Bronchial epithelial cell (primary cell): ENCODE measurements at places on chromosomes 3 and 15.

GRCh38 chr3:59436164-59436958, 386.5 kb upstream of the CFAP20DC start:
- no peak for DNase-seq

DNA sequence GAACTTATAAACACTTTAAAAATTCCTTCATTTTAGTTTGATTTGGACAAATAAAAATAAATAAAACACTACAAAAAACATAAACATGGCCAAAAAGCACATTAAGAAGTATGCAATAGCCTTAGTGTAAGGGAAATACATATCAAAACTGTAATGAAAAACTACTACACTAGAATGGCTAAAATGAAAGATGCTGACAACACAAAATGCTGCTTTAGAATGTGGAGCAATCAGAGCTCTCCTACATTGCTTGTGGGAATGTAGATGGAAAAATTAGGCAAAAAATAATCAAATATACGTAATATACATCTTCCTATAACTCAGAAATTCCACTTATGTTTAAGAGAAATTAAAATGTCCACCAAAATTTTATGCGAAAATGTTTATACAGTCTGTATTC, 96.2 kb downstream of the ABI3BP start:
- DNase-seq, result no peak

- no peak for DNase-seq
Observed at GRCh38 chr3:197503652-197504051, 52.1 kb downstream of the BDH1 start.

- DNase-seq, result peak; percentile 60
Observed at GRCh38 chr3:11134794-11135193, 19.5 kb upstream of the HRH1 start.

GRCh38 chr3:177553579-177553978, 356.3 kb upstream of the TBL1XR1 start:
- DNase-seq, result no peak

GRCh38 chr15:75902129-75902557, 1.5 kb upstream of the FBXO22 start:
- no peak for DNase-seq

GRCh38 chr3:51778554-51778953, 483 bp downstream of the IQCF6 start:
- no peak for DNase-seq

DNA sequence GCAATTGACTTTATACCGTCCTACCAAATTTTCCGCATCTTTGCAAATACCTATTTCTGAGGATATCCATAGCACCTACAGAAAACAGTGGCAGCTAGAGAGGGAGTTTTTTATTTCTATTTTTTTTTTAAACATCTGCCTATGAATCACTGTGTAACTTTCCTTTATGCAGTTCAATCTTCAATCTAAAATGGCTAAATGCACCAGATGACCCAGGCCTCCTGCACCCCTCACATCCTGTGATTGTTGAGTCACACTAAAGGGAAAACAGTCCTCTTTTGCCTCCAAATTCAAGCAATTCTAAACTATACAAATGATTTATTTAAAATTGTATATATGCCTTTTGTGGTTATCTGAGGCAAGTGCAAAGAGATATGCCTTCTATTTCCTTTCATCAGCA, 20.1 kb upstream of the BCL6 start:
- DNase-seq, result peak; percentile 43

- DNase-seq, result peak; percentile 73
Observed at GRCh38 chr3:188546835-188547670, 393.1 kb downstream of the LPP start.

DNA sequence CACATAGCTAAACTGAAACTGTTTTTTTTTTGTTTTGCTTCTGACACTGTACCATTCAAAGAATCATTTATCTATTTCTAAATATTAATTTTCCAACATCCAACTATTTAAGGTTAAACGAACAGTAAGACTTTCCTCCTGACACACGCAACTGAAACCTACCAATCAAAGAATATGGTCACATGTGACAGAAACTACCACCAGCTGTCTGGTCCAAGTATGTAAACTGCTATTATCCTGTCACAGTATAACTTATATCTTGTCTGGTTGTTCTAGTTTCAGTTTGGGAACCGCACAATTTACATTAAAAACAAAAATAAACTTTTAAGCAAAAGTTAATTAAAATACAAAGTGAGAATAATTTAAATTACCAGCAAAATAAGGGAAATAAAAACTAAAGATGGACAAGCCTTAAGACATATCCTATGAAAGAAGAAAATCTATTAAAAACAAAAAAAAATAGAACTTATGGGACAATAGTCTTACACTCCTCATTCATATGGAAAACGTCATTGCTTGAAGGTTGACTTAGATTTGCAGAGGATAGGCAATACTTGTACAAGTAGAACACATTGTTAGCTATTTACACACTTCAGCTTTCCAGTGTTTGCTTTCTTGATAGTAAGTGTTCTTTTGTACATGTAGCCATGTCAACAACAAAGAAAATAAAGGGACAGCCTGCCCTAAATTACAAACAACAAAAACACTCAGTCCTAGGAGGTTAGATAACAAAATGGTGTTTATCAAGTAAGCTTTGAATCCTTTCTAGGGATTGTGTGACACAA, 26.8 kb upstream of the CHRM5 start:
- DNase-seq, result no peak

- DNase-seq, result peak; percentile 85
Observed at GRCh38 chr15:63250312-63250965, 27.0 kb upstream of the APH1B start.

- no peak for DNase-seq
Observed at GRCh38 chr15:98043160-98044014, 82.9 kb downstream of the ARRDC4 start.

- no peak for DNase-seq
Observed at GRCh38 chr15:99818872-99819271, 85.6 kb upstream of the LYSMD4 start.

DNA sequence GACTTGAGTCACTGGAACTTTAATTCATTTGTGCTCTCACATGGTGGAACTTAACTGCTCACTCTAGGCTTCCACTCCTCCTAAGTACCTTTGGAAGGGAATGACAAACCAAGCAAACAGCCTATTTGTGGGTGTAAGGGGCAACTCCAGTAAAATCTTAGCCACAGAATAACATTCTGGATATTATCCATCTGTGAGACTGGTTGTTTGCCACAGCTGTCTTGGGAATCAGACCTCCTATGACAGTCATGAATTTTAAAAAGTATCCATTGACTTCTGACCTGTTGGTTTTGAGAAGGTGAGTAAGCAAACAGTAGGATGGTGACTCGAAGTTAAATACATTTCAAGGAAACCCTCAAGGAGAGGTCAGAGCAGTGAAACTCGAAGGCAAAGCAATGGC, 147.3 kb upstream of the CDIN1 start:
- DNase-seq, result peak; percentile 21

- DNase-seq, result peak; percentile 89
Observed at GRCh38 chr3:181622365-181622764, 89.4 kb upstream of the SOX2 start.

GRCh38 chr15:83283813-83284558, 478 bp downstream of the BNC1 start:
- no peak for DNase-seq

DNA sequence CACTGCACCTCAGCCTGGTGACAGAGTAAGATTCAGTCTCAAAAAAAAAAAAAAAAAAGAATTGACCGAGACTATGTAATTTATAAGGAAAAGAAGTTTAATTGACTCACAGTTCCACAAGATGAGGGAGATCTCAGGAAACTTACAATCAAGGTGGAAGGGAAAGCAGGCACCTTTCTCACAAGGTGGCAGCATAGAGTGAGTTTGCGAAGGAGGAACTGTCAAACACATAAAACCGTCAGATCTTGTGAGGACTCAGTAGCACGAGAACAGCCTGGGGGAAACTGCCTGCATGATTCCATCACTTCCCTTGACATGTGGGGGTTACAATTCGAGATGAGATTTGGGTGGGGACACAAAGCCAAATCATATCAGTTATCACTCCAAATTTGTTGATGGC, 380.9 kb downstream of the EDEM1 start:
- DNase-seq, result peak; percentile 17

DNA sequence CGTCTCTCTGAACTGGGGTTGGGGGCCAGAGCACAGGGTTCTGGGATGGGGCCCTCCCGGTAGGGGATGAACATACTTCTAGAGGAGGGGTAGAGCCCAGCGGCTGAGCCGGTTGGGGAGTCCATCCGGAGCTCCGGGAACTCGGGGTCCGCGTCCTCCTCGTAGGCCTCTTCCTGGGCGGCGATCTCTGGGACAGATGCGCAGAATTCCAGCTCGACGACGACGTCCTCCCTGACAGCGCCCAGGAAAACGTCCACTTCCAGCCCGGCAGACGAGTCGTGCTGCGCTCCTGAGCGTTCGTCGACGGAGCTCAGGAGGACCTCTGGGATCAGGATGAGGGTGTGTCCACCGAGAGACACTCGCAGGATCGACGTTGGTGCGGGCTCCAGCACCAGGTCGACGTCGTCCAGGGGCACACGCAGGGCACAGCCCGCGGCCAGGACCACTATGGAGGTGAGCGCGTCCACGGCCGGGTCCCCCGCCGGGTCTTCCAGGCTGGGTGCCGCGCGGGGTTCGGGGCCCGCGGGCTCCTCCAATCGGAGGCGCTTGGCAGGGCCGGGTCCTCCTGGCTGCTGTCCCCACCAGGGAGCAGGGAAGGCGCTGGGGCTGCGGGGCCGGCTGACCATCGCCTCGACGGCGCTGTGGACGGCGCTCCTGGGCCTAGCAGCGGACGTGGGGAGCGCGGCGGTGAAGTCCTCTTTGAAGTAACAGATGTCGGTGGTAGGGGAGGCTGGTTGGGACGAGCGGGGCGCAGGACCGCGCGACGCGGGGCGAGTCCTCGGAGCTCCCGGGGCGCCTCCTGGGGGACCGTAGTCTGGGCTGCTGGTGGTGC, 474 bp downstream of the PRR23B start:
- no peak for DNase-seq

- peak; percentile 55 for DNase-seq
Observed at GRCh38 chr15:76235186-76235826, 76.0 kb downstream of the ETFA start.

DNA sequence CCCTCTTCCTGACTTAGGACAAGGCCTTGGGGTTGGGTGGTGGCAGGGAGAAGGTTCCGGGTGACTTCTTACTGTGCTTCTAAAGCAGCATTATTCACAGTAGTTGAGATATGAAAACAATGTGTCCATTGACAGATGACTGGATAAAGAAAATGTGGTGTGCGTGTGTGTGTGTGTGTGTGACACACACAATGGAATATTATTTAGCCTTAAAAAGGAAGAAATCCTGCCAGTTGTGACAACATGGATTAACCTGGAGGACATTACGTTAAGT, 128.1 kb upstream of the RASGRP1 start:
- DNase-seq, result no peak

DNA sequence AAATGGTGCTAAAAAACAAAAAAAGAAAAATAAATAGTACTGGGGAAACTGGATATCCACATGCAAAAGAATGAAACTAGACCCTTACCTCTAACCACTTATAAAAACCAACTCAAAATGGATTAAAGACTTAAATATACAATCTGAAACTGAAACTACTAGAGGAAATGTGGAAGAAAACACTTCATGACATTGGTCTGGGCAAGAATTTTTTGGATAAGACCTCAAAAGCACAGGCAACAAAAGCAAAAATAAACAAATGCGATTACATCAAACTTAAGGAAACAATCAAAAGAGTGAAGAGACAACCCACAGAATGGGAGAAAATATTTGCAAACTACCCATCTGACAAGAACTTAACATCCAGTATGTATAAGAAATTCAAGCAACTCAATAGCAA, 6.4 kb downstream of the IFT57 start:
- DNase-seq, result no peak

GRCh38 chr3:95123104-95123503, 1060.2 kb downstream of the NSUN3 start:
- no peak for DNase-seq

- DNase-seq, result no peak
Observed at GRCh38 chr3:102682741-102683140, 247.9 kb downstream of the ZPLD1 start.

DNA sequence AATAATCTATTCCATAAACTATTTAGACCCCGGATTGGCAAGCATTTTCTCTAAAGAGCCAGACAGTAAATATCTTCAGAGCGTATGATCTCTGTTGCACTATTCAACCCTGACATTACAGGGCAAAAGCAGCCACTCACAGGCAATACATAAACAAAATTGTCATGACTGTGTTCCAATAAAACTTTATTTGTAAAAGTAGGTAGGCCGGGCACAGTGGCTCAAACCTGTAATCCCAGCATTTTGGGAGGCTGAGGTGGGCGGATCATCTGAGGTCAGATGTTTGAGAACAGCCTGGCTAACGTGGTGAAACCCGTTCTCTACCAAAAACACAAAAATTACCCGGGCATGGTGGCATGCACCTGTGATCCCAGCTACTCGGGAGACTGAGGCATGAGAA, 66.5 kb downstream of the ADAMTS9 start:
- no peak for DNase-seq

DNA sequence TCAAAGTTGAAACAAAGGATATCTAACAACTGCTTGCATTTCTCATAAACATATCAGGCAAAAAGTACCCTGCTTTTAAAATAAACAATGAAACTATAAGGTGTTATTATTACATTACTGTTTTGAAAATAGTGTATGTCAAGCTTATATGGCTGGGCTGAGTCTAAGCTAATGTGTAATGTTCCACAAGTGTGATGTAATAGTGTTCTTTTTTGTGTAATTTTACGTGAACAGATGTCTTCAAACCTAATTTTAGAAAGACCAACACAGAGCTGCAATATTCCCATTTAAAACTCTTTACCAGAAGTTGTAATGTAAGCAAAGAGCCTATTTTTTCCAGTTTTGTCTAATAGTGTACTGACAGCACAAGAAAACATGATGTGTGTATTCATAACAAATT, 34.0 kb downstream of the MINDY2 start:
- no peak for DNase-seq

DNA sequence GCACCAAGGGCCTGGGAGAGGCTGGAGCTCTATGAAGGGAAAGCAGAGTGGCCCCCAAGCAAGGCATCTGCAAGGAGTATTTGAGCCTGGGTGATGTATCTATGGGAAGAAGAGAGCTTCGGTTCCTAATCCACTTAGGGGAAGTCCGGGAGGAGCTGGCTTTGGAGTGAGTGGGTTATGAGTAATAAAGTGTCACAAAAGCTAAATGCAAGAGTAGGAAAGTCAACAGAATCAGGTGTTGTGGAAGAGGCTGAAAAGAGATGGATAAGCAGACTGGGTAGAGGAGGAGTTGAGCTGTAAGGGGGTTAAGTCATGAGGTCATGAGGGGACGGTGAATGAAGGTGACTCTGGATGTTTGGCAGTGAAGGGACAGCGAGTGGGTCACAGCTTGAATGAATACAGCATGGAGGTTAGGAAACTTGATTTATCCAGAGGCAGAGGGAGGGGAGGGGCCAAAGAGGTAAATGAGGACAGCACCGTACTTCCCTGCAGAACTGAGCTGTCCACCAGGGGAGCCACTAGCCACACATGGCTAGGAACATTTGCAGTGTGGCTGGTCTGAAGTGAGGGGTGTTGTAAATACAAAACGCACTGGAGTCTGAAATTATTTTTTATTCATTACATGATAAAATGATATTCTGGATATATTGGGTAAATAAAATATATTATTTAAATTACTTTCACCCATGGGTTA, 83.3 kb downstream of the ADCY5 start:
- peak; percentile 59 for DNase-seq
